Psoas muscle (tissue), 8 donors: ENCODE measurements at places on chromosomes 2 and 18. TPM values are rescaled to one million over a fixed set of nuclear protein-coding genes. Genes with fewer than 3 reads are reported as not detected.

DNA sequence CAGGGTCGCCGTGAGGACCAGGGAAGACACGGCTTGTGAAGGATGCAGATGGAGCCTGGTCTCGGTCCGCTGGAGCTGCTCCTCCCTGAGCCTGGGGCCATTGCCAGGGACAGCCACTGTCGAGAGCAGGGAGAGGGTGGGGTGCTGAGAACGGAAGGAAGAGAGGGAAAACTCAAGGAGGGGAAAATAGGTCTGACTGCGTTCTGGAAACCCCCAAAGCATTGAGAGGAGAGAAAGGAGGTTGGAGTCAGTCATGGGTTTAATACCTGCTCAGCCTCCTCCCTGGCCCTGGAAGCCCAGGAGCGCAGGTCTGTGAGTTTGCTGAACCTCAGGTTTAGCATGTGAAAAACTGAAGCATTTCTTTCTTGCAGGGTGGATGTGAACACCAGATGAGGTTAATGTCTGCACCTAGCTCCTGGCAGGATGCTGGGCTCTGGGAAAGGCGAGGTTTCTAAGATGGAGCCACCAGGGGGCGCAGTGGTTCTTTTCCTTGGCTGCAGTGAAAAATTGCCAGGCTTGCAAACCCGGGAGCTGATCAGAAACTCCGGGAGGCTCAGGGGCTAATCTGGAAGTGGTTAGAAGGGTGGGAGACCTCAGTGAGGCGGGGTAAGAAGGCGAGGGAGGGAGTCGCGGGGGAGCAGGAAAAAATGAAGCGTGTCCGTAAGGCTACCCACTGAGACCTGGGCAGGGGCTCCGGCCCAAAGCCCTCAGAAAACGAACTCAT is 33.6 kb upstream of the RNF149 start:
- DNase-seq = peak; percentile 83
- H3K27ac ChIP-seq = no peak overlapping the region
- H3K4me3 ChIP-seq = no peak overlapping the region
- H3K36me3 ChIP-seq = no peaks in the 10 kb centered on the region

C2orf78 gene
- total RNA-seq = not detected

- H3K36me3 ChIP-seq = no peaks in the 10 kb centered on the region
- H3K27me3 ChIP-seq = no peaks in the 10 kb centered on the region
- H3K4me3 ChIP-seq = no peak overlapping the region
- peaks cover 11% of the 10 kb centered on the region for H3K4me1 ChIP-seq
- no peak overlapping the region for H3K27ac ChIP-seq
- DNase-seq = no peak
Observed at GRCh38 chr2:189841019-189841418, 56.8 kb downstream of the PMS1 start.

DNA sequence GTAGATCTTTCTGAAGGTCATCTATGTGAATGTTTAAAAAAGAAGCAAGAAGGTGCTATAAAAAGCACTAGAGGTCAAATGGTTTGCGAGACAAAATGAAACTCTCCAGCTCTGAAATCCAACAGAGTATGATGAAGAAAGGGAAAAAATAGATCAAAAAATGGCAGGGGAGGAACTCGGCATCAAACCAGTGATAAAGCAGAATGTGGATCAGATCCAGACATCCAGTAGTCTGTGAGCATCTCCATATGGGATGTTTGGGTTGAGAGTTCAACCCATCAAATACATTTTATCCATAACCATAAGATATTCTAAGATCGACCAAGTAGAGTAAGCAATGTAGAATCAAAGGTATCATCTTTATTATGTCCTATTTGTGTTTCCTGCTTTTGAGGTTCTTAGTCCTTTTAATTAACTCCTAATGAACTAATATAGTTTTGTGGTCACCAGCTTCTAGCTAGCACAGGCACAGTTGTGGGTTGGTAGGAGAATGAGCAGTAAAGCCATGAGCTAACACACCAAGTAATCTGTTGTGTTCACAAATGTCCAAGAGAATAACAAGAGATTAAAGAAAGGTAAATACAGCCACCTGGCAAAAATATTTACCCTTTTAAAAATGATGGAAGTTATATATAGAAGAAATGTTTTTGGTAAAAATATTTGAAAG is 160.9 kb downstream of the NEDD4L start:
- no peaks in the 10 kb centered on the region for H3K36me3 ChIP-seq
- H3K4me1 ChIP-seq = peaks cover 16% of the 10 kb centered on the region
- H3K27me3 ChIP-seq = no peaks in the 10 kb centered on the region
- no peak overlapping the region for H3K4me3 ChIP-seq

DNA sequence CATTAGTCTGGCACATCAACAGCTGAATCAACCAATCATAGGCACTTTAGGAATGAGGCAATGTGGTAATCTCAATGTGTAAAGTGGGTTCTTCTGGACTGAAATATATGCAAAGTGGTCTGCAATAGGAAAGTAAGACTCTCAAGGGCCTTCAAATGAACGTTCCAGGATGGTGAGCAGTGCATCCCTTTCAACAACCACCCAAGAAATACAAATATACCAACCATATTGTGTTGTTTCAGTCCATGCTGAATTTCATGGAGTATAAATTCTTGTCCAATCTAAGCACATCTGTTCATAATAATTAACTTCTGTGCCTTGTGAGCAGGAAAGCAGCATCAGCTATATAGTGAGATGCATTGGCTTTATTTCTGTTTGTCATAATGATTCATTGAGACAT is 556.2 kb downstream of the THSD7B start:
- H3K4me1 ChIP-seq = no peaks in the 10 kb centered on the region
- DNase-seq = no peak
- no peak overlapping the region for H3K27ac ChIP-seq
- H3K36me3 ChIP-seq = no peaks in the 10 kb centered on the region
- H3K4me3 ChIP-seq = no peak overlapping the region
- H3K27me3 ChIP-seq = no peaks in the 10 kb centered on the region

DNA sequence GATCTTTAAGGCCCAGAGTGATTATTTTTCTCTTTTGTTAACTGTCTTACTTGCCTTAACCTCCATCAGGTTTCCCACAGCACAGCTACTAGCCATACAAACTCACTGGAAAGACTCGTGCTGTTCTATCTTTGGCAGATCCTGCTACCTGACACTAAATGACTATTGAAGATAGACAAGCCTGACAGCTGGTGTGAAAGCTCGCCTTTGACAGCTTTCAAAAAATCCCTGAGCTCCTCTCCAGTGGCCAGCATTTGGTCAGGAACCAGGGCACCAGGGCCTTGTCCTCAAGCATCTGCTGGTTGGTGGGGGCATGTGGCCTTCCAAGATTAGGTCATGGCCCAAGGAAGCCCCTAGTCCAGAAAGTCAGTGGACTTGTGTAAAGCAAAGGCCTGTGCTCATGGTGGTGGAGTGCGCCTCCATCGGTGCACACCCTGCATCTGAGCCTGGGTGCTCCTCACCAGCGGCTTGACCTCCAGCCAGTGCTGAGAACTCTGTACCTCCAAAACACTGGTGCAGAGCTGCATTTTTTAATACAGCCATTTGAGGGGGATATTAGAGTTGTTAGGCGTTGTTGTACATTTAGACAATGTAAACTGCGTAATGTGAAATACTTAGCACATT is 158.5 kb downstream of the NCK2 start:
- H3K4me3 ChIP-seq = no peak overlapping the region
- no peak for DNase-seq
- H3K27ac ChIP-seq = peak overlapping the region; percentile 83
- no peaks in the 10 kb centered on the region for H3K27me3 ChIP-seq
- H3K36me3 ChIP-seq = no peaks in the 10 kb centered on the region

- no peaks in the 10 kb centered on the region for H3K27me3 ChIP-seq
- no peaks in the 10 kb centered on the region for H3K4me1 ChIP-seq
- no peaks in the 10 kb centered on the region for H3K36me3 ChIP-seq
- no peak overlapping the region for H3K4me3 ChIP-seq
Observed at GRCh38 chr2:239731422-239731821, 293.7 kb downstream of the NDUFA10 start.

DNA sequence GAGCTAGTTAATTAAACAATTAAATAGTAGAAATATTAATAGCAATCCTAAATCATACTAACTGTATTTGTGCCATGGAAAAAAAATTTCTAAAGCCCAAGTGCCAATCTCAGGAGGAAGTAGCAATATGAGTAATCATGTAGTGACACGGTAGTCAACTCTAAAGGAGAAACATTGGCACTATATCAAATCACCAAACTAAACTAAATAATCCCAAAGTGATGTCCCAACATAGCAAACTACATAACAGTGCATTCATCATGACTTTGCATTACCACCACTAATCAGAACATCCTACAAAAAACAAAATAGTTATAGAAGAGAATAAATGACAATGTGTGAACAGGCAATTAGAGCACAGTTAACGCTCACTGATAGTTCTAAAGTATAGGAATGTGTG is 195.1 kb downstream of the EXOC6B start:
- no peak for DNase-seq
- peaks cover 8% of the 10 kb centered on the region for H3K4me1 ChIP-seq
- H3K27me3 ChIP-seq = no peaks in the 10 kb centered on the region
- H3K4me3 ChIP-seq = no peak overlapping the region
- no peaks in the 10 kb centered on the region for H3K36me3 ChIP-seq
- H3K27ac ChIP-seq = no peak overlapping the region

DNA sequence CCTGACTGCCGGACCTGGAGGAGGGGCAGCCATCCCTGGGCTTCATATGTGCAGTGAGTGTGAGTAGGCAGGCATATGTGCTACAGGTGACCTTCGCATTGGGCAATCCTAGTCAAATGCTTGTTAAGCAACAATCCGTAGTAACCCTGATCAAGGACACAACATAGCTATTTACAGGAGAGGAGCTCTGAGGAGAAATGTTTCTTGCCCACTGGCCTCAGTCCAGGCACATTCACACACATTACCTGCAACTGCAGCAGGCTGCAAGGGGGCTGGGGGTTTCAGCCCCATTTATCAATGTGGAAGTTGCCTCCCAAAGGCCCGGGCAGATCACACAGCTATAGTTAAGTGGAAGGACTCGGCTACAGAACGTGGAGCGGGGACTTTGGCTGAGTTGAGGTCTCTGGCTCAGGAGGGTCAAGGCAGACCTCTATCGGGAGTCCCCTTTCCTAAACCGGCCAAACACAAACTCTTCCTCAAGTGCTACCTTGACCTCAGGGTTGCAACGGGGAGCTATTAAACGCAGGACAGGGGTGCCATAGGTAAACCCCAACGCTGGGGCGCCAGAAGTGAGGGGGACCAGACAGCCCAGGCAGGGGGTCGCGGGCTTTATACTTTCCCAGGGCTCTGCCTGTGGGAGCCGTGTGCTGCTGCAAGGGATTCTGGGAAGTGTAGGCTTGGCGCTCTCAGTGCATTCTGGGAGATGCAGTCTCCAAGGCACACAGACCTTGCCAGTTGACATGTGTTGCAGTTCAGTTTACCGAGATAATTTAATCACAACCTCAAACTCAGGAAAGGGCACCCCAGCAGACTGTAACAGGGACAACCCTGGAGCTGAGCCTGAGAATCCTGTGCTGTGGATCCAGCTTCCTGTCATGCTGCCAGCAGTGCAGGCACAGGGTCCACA is 9.4 kb downstream of the KHK start:
- H3K4me1 ChIP-seq = peaks cover 14% of the 10 kb centered on the region
- peak overlapping the region; percentile 65 for H3K27ac ChIP-seq
- DNase-seq = peak; percentile 83
- no peaks in the 10 kb centered on the region for H3K27me3 ChIP-seq
- H3K4me3 ChIP-seq = peak overlapping the region; percentile 66
